ENCODE measurements at places on chromosomes 12 and 14. TPM values are rescaled to one million over a fixed set of nuclear protein-coding genes. Genes with fewer than 3 reads are reported as not detected.

The ADGRD1 gene
- total RNA-seq, result 11.7 TPM

GRCh38 chr12:130357241-130357640 lies 19.6 kb downstream of the PIWIL1 start:
- no peak overlapping the region for H3K4me3 ChIP-seq
- H3K27ac ChIP-seq, result no peak overlapping the region
- DNase-seq, result no peak
- H3K36me3 ChIP-seq, result no peaks in the 10 kb centered on the region
- peaks cover 5% of the 10 kb centered on the region for H3K27me3 ChIP-seq
- H3K4me1 ChIP-seq, result no peaks in the 10 kb centered on the region

The BATF gene
- 0.49 TPM for total RNA-seq

GRCh38 chr12:44999355-44999754 lies 51.5 kb downstream of the DBX2 start:
- H3K4me1 ChIP-seq, result no peaks in the 10 kb centered on the region
- no peaks in the 10 kb centered on the region for H3K27me3 ChIP-seq
- no peak overlapping the region for H3K27ac ChIP-seq
- H3K4me3 ChIP-seq, result no peak overlapping the region
- no peaks in the 10 kb centered on the region for H3K36me3 ChIP-seq

The IL22 gene
- total RNA-seq, result not detected

DNA sequence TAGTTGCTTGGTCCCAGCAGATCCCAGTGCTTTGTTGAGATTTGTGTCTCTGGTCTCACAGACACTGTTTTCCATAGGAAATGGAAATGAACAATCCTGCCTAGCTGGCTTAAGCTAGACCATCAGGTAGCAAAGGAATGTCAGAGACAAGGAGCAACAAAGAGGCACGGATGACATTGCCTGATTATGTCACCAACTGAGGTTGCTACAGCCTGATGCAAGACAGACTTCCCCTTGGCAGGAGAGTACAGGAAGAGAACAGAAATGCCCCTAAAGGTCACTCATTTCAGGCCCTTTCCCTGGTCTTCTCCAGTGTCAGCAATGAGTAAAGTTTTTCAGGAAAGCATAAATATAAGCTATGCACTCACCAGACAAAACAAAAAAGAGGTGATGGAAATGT lies 2.0 kb upstream of the PRB2 start:
- no peak overlapping the region for H3K4me3 ChIP-seq
- no peaks in the 10 kb centered on the region for H3K4me1 ChIP-seq
- no peak for DNase-seq
- H3K27me3 ChIP-seq, result no peaks in the 10 kb centered on the region
- H3K36me3 ChIP-seq, result no peaks in the 10 kb centered on the region

- peak; percentile 87 for DNase-seq
- peaks cover 16% of the 10 kb centered on the region for H3K36me3 ChIP-seq
- no peaks in the 10 kb centered on the region for H3K27me3 ChIP-seq
- H3K4me3 ChIP-seq, result no peak overlapping the region
Measured at GRCh38 chr12:132766380-132767085, 4.9 kb upstream of the ANKLE2 start.

GRCh38 chr14:84592770-84593169 lies 937.2 kb upstream of the FLRT2 start:
- no peaks in the 10 kb centered on the region for H3K27me3 ChIP-seq
- H3K36me3 ChIP-seq, result no peaks in the 10 kb centered on the region
- no peak overlapping the region for H3K4me3 ChIP-seq

DNA sequence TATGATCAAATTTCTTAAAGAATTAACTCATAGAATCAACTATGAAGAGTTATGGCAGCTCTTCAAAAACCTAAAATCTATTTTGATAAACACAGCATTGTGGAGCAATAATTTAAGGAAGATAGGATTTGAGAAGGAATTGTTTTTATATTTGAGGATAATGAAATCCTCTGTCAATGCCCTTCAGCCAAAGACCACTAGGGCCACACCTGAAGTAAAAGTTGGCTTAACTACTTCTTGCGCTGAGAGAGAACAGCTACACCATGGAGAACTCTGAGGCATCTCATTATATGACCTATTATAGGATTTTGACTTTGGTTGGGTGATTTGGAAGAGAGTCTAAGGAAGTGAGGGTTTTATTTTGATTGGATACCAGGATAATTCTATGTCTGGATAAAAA lies 237.2 kb downstream of the TMTC2 start:
- no peak overlapping the region for H3K27ac ChIP-seq
- no peak overlapping the region for H3K4me3 ChIP-seq
- DNase-seq, result no peak
- no peaks in the 10 kb centered on the region for H3K36me3 ChIP-seq

GRCh38 chr14:70448633-70449340 lies 3.2 kb upstream of the ADAM21 start:
- DNase-seq, result no peak
- H3K4me3 ChIP-seq, result no peak overlapping the region
- H3K36me3 ChIP-seq, result no peaks in the 10 kb centered on the region
- H3K27ac ChIP-seq, result no peak overlapping the region
- H3K27me3 ChIP-seq, result no peaks in the 10 kb centered on the region
- no peaks in the 10 kb centered on the region for H3K4me1 ChIP-seq

DNA sequence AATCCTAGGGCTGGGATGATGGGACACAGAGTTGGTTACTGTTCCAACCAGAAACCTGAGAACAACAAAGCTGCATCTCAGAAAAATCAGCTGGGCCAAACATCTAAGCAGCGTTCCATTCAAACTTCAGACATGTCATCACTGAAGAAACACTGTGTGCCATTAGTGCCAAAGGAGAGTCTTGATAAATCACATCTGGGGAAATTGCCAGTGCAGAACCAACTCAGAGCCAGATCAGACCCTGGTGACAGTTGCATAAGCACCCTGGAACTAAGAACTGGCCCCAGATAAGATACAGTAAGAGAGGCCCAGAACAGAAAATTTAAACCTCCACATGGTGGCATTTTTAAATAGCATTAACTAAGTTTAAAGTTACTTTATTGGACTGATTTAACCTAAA lies 482.8 kb downstream of the PRKD1 start:
- no peaks in the 10 kb centered on the region for H3K4me1 ChIP-seq
- H3K27me3 ChIP-seq, result no peaks in the 10 kb centered on the region
- no peak for DNase-seq
- no peaks in the 10 kb centered on the region for H3K36me3 ChIP-seq
- H3K4me3 ChIP-seq, result no peak overlapping the region

DNA sequence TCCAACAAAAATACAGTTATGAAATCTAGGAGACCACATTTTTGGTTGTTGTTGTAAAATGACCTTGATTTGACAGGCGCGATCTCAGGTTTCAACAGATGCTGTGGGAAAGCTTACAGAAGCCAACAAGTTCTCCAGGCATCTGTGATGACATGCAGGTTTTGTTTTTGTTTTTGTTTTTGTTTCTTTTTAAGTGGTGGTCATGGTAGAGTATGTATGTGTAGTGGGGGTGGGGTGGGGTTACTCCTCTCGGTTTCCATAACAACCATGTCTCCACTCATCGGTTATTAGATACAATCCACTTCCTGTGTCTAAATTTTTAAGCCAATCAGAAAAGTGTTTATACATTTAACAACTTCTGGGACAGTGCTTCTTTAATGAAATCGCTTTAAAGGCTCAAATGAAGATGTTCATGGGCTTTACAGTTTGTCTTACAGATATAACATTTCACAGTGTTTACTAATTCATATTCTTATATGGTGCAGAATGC lies 199.9 kb upstream of the FOXN3 start:
- no peaks in the 10 kb centered on the region for H3K36me3 ChIP-seq
- peaks cover 5% of the 10 kb centered on the region for H3K27me3 ChIP-seq
- no peak for DNase-seq
- H3K4me1 ChIP-seq, result peaks cover 7% of the 10 kb centered on the region

GRCh38 chr12:107533218-107533617 lies 152.4 kb upstream of the PWP1 start:
- no peak overlapping the region for H3K4me3 ChIP-seq
- H3K4me1 ChIP-seq, result no peaks in the 10 kb centered on the region
- H3K27me3 ChIP-seq, result no peaks in the 10 kb centered on the region
- no peak for DNase-seq

DNA sequence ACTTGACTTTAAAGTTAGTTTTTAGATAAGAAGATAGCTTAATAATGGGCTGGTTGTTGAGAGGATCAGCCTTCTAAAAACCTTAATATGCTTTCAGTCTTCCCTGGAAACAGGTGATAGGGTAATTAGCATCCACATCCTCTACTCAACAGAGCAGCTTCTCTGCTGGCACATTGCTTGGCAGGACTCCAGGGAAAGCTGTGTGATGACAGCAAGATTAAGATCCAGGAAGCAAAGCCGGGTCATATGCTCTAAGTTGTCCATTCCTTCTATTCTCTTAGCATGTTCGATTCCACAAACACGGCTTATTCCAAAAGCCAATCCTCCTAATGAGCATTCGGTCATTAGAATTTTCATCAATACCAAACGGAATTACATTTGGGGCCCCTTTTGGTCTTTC lies 87.0 kb downstream of the HMGA2 start:
- no peaks in the 10 kb centered on the region for H3K27me3 ChIP-seq
- no peak overlapping the region for H3K4me3 ChIP-seq
- no peaks in the 10 kb centered on the region for H3K36me3 ChIP-seq
- no peak for DNase-seq

The PLEKHD1 gene
- total RNA-seq, result not detected

- H3K27ac ChIP-seq, result no peak overlapping the region
- no peaks in the 10 kb centered on the region for H3K27me3 ChIP-seq
- no peak for DNase-seq
- no peak overlapping the region for H3K4me3 ChIP-seq
- no peaks in the 10 kb centered on the region for H3K36me3 ChIP-seq
Measured at GRCh38 chr12:79414252-79414651, 276.5 kb downstream of the PAWR start.

The ISM2 gene
- not detected for total RNA-seq

The REP15 gene
- not detected for total RNA-seq

- no peaks in the 10 kb centered on the region for H3K36me3 ChIP-seq
- H3K27me3 ChIP-seq, result no peaks in the 10 kb centered on the region
- DNase-seq, result no peak
- no peaks in the 10 kb centered on the region for H3K4me1 ChIP-seq
Measured at GRCh38 chr12:84924981-84925380, 12.4 kb upstream of the SLC6A15 start.

- H3K27me3 ChIP-seq, result peaks cover 8% of the 10 kb centered on the region
- H3K4me3 ChIP-seq, result no peak overlapping the region
- H3K36me3 ChIP-seq, result no peaks in the 10 kb centered on the region
- no peaks in the 10 kb centered on the region for H3K4me1 ChIP-seq
Measured at GRCh38 chr12:115070313-115070712, 386.3 kb upstream of the TBX3 start.

DNA sequence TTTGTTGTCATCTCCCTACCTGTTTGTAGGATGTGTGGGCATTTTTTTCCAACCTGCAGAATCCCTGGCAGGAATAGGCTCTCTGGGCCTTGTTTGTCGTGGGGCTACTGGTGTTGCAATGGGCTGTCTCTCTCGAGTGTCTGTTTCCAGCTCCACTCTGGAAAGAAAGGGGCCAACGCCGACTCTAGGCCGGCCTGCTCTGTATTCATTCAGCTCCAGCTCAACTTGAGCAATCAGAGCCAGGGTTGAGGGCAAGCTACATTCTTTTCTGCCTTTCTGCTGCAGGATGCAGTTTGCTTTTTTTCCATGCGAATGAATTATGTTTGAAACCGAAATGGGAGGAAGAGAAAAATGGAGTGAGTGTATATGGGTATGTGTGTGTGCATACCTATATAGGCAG lies 2.3 kb downstream of the JDP2 start:
- H3K27me3 ChIP-seq, result no peaks in the 10 kb centered on the region
- H3K4me3 ChIP-seq, result no peak overlapping the region
- H3K27ac ChIP-seq, result no peak overlapping the region
- DNase-seq, result no peak

The TAS2R30 gene
- 0.93 TPM for total RNA-seq

DNA sequence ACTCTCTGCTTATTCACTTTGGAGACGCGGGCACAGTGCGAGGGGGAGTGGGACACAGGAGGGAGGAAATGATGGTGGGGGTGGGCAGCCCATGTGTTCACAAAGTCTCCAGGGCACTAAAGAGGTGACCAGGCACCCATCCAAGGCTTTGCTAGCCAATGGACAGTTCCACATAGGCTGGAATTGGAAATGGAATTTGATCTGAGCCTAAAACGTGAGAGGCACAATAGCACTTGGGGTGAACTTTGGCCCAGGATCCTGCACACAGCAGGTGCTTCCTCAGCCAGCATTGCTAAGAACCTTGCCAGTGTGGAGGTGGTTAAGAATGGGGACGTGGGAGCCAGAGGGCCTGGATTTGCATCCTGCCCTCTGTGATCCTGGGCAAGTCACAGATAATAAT lies 193.8 kb downstream of the CHST11 start:
- no peaks in the 10 kb centered on the region for H3K4me1 ChIP-seq
- no peak overlapping the region for H3K4me3 ChIP-seq
- H3K27me3 ChIP-seq, result no peaks in the 10 kb centered on the region
- peaks cover 14% of the 10 kb centered on the region for H3K36me3 ChIP-seq

- peaks cover 3% of the 10 kb centered on the region for H3K36me3 ChIP-seq
- H3K27me3 ChIP-seq, result no peaks in the 10 kb centered on the region
- H3K27ac ChIP-seq, result peak overlapping the region; percentile 92
- DNase-seq, result no peak
- peaks cover 10% of the 10 kb centered on the region for H3K4me1 ChIP-seq
Measured at GRCh38 chr14:50312734-50313054, 570 bp downstream of the DMAC2L start.

The OR5AU1 gene
- not detected for total RNA-seq

The NANOG gene
- total RNA-seq, result 0.04 TPM

The CDCA4 gene
- 43.3 TPM for total RNA-seq

GRCh38 chr12:75711271-75711670 lies 199.9 kb upstream of the KRR1 start:
- H3K27me3 ChIP-seq, result no peaks in the 10 kb centered on the region
- DNase-seq, result no peak
- no peaks in the 10 kb centered on the region for H3K4me1 ChIP-seq
- H3K36me3 ChIP-seq, result no peaks in the 10 kb centered on the region

The TAS2R42 gene
- total RNA-seq, result not detected
